AG10803 (cell line): ENCODE measurements at places on chromosomes 3 and 15.
A peak's percentile ranks its signal among the peaks of the same experiment; 100 is the strongest.

GRCh38 chr15:93089727-93090305, 805 bp upstream of the RGMA start:
- no peak for DNase-seq

DNA sequence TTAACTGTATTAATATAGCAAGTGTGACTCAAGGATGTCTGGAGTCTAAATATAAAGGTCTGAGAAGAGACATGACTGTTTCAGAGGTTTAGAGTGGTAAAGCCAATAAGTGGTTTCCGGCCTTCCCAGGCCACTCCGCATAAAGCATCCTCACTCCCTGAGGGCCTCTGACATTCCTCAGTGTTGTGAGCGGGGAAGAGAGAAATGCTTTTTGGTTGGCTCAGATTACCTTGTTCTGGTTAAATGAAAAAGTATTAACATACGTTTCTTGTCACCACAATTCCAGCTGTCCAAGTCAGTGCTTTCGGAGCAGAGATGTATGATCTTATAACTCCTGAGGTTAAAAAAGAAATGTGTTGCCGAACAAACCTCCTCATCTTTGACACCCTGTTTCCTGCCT, 103.8 kb downstream of the RBMS3 start:
- DNase-seq: peak; percentile 88

DNA sequence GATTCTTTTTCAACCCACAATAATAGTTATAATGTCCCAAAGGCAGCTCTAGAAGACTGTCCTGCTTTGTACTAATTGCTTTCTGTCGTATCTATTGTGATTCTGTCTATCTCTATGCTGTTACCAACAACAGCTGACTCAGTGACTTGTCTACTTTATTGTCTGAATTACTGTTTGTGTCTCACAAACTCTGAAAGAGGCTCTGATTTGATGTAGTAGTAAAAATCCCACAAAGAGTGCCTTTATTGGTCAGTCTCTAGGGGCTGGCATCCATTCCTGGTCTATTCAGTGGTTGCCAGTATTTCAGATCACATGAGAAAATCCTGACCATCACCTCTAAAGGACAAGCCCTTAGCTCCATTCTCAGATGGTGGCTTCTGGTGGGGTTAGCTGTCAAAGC, 254.2 kb downstream of the NSUN3 start:
- DNase-seq: no peak

GRCh38 chr15:33066584-33066983, 127.9 kb downstream of the FMN1 start:
- no peak for DNase-seq

GRCh38 chr15:101532865-101533264, 43.4 kb upstream of the PCSK6 start:
- no peak for DNase-seq

DNA sequence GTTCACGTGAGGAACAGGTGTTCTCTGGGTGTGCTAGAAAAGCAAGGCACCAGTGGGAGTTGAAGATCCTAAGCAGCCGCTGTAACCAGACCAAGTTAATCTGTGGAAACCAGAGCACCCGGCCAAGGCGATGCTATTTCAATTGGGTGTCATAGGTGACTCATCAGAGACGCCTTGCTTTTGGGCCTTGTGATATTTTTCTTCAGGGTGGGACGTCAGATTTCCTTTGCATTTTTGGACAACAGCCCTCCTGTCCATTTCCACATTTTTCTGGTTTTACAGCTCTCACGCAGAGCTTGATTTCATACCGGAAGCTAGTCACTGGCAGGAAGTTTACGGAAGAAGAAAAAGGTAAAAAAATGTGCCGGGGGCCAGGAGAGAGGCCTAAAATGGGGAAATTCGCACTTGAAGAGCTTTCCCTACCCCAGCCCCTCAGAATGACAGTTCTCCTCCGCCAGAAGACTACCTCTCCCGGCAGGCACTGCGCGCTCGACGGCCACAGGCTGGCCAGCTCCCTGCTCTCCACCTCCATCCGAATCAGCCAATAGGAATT, 471 bp upstream of the KBTBD8 start:
- peak; percentile 61 for DNase-seq

- DNase-seq: peak; percentile 32
Measured at GRCh38 chr15:47432826-47433225, 284.5 kb upstream of the SEMA6D start.

GRCh38 chr3:30708472-30708871, 102.1 kb downstream of the TGFBR2 start:
- no peak for DNase-seq

DNA sequence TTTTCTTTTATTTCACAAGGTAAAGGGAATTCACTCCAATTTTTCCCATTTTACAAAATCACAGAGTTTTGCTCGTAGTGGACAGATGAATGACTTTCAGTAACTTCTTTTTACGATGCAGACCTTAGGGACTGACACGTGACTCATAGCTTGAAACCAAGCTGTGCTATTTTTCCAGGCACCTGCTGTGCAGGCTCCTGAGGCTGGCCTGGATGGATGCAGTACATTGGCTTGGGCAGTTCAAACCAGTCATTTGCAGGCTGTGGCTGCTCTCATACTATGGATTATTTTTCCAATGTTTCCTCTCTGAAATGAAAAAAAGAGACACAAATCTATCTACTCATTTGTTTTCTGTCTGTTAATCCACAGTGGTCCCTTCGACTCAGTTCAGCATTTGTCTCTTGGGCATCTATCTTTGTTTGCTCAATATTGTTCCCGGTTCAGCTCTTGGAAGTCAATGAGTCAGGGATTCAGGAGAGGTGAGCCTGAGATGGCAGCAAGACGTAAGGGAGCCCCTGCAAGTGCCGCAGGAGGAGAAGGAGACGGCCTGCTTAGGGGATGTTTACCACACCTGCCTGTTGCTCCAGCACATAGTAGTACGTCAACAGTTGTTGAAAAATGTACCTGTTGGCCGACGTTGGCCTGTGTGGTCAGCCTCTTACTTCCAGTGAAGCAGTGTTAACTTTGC, 92.8 kb downstream of the SV2B start:
- no peak for DNase-seq

- DNase-seq: no peak
Measured at GRCh38 chr3:53965291-53965690, 73.6 kb upstream of the SELENOK start.

GRCh38 chr15:29825227-29825626, 3.0 kb upstream of the TJP1 start:
- peak; percentile 27 for DNase-seq

GRCh38 chr3:64234571-64234970, 9.3 kb upstream of the PRICKLE2 start:
- DNase-seq: no peak

DNA sequence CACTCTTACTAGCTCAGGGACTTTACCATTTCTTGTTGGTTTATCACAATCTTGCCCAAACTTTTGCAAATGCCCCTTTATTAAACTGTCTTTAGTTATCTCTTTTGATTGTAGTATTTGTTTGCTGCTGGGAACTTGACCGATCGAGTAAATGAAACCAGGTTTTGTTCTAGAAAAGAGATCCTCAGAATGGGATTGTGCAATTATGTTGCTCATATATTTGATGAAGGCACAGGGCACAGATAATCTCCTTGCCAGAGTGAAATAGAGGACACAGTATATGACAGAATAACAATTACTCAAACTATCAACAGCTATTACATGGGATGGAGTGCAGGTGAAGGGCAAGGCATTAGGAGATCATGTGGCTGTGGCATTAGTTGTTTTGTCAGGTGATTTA, 216.6 kb upstream of the RASGRP1 start:
- DNase-seq: peak; percentile 53

DNA sequence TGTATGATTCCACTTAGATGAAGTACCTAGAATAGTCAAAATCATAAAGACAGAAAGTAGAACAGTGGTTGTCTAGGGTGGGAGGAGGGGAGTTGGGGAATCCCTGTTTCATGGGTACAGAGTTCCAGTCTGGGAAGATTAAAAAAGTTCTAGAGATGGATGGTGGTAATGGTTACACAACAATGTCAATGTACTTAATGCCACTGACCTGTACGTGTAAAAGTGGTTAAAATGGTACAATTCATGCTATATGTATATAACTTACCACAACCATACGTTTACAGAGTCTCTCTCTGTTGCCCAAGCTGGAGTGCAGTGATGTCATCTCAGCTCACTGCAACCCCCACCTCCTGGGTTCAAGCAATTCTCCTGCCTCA, 6.5 kb downstream of the SFMBT1 start:
- DNase-seq: no peak

- DNase-seq: no peak
Measured at GRCh38 chr3:1828519-1828918, 270.1 kb upstream of the CNTN4 start.

GRCh38 chr3:159911664-159912037, 77.0 kb upstream of the IL12A start:
- DNase-seq: no peak

GRCh38 chr15:60557191-60557618, 78.3 kb upstream of the ICE2 start:
- no peak for DNase-seq

DNA sequence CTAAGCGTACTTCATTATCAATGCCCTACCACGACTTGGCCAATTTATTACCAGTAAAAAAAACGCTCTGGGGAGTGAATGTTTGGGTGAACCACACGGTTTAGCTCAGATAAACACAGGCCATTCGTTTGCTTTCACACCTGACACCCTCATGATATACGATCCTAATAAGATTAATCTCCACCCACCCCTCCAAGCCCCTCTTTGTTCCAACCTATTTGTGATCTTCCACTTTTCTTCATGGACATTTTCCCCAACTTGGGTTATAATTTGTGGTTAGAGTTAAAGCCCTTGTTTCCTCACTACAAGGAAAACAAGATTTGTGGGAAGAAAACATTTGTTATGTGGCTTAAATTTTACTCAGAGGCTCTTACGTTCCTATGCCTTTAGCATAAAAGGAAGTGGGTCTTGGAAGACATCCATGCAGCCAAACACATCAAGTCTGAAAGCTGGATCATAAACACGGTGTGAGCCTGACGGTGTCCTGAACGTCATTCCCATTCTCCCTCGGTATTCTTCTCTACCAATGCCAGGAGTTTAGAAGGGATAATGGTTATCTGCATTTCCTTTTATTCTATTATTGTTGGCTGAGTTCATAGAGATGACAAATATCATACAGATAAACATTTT, 518.9 kb downstream of the NR2F2 start:
- no peak for DNase-seq

GRCh38 chr15:83207009-83207659, 489 bp downstream of the HDGFL3 start:
- DNase-seq: peak; percentile 29

DNA sequence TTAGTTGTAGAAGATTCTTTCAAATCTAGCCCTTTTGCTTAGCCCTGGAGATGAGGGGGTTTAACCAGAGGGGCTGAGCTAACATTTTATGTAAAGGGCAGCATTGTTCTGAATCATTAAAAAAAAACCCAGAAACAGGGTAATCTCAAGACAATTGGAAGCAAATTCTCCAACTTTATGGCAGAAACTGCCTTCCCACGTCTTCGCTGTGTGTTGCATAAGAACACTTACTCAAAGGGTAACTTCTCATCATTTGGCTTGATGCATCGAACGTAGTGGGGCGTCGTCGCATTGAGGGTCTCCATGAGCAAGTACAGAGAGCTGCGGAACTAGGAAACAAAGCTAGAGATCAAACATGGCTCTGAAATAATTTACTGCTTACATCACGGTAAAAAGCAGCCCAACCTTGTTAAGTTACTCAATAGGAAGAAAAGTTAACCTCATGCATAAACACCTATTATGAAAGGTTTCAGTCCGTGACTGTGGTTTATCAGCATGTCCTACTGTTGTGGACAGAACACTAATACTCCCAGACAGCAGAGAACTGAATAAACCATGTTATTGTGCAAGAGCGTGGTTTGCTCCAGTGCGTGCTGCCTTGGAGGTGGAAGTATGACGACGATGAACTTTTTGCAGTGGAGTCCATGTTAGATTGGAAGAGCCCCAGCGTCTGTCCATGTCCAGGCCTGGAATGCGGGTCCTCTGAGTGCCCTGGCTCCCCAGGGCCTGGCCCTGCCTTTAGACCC, 48.7 kb downstream of the MYO5C start:
- peak; percentile 69 for DNase-seq

GRCh38 chr3:48004694-48005093, 11.5 kb downstream of the MAP4 start:
- no peak for DNase-seq

DNA sequence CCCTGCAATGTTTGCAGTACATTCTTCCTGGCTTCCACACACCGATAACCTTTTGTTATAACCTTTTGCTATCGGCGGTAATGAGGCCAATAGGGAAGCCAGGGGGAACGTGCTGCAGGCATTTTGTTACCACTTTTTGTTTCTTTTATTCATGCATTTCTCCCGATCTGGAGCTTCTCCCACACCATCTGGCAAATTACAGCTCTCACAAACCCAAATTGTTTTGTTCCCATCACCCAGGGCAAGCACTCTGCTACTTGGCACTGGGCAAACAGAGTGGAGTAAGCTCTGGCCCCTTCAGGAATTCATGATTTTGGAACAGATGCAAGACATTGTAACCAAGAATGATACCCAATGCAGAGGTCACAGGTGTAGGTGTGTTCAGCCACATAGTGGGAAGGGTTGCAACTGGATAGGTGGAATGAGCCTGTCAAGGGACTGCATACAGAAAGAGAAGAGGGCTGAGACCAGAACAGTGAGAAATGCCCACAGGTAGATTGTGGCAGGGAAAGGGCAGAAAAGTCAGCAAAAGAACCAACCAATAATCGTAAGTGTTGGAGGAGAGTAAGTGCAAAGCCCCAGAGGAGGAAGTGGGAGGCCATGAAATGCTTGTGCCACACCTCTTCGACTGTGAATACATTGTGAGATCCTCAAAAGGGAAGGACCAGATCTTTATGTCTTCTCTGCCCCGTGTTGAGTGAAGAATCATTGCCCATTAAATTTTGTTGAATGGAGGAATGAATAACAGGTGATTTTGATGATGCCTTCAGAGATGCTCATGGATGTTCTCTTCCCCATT, 45.8 kb downstream of the PARP15 start:
- DNase-seq: no peak

GRCh38 chr3:129575233-129575996, 31.1 kb downstream of the PLXND1 start:
- no peak for DNase-seq

GRCh38 chr15:29885183-29885582, 62.9 kb upstream of the TJP1 start:
- DNase-seq: no peak

DNA sequence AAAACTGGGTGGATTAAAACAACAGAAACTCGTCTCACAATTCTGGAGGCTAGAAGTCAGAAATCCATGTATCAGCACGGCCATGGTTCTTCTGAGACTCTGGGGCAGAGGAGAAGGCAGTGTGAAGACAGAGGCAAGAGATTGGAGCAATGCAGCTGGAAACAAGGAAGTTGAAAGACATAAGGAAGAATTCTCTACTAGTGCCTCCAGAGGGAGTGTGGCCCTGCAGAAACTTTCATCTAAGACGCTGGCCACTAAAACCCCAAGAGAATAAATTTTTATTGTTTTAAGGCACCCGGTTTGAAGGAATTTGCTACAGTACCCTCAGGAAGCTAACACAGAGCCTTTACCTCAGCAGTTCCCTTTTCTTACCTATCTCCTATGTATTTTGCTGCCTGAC, 1012.2 kb upstream of the CADM2 start:
- no peak for DNase-seq

DNA sequence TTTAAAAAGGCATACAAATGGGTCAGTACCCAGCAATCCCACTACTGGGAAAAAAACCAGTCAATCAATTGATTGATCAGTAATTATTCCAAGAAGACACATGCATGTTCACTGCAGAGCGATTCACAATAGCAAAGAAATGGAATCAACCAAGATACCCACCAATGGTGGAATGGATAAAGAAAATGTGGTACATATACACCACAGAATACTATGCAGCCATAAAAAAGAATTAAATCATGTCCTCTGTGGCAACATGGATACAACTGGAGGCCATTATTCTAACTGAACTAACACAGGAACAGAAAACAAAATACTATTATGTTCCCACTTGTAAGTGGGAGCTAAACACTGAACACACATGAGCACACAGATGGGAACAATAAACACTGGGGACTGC, 103.1 kb downstream of the DLG1 start:
- DNase-seq: no peak
